Stimulated activated CD4-positive, alpha-beta T cell treated with anti-CD3 and anti-CD28 coated beads, Interleukin-15, amount 100 ng/mL, for 1 hour (primary cell): ENCODE measurements at places on chromosomes 4 and X.

DNA sequence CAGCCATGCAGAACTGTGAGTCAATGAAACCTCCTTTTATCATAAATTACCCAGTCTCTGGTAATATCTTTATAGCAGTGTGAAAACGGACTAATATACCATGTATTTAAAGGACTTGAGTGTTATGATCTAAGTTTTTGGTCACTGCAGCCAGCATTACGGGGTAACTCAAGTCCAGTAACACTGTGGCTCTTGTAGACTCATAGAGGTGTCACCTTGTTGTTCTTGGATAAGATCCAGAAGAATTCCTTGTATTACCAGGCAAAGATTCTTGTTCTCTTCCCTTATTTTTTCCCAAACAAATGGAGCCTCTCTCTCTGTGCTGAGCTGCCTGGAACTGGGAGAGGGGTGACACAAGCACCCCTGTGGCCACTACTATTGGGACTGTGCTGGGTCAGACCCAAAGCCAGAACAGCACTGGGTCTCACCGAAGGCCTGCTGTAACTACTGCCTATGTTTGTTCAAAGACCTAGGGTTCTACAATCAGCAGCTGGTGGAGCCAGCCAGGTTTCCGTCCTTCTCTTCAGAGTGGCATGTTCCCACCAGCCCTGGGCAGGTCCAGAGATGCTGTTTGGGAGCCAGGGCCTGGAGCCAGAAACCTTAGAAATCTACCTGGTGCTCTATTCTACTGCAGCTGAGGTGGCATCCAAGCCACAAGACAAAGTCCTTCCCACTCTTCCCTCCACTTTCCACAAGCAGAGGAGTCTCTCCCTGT is 43.7 kb upstream of the MED14 start:
- no peak for DNase-seq

DNA sequence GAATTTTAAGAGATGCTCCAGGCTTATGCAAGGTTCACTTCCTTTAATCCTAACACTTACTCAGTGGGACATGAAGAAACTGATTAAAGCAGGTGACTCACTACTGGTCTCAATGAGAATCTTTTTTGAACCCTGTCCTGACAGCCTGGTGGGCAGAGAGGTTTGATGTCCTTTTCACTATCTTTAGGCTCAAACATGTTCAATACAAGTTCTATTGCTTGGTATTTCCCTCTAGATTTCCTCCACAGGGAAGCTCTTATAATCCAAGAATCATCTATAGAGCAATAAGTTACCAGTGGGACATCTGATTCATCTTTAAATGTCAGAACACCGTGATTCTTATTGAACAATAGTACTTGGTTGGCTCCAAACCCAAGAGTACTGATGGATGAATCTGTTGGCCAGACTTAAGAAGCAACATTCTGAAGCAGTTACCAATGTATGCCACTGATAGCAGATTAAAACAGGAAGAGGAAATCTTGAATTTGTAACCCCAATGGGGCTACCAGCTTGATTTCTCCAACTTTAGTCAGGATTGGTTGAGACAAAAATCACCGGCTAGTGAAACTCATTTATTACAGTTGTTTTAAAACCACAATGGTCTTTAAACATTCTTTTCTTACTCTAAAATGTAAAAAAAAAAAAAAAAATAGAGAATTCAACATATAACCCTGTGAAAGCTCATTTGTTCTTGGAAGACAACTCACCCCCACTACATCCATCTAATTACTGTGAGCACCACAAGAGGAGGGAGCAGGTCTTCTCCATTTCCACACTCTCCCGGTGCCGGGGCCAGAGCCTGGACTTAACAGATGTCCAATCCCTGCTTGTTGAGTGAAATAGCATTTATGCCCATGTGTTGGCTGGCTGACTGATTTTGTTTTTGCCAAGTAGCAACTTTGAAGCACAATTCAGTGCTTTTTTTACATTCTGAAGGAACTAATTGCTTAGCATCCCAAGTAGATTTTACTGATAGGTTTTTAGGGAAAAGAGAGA is 43.3 kb downstream of the FGFBP1 start:
- no peak for DNase-seq

DNA sequence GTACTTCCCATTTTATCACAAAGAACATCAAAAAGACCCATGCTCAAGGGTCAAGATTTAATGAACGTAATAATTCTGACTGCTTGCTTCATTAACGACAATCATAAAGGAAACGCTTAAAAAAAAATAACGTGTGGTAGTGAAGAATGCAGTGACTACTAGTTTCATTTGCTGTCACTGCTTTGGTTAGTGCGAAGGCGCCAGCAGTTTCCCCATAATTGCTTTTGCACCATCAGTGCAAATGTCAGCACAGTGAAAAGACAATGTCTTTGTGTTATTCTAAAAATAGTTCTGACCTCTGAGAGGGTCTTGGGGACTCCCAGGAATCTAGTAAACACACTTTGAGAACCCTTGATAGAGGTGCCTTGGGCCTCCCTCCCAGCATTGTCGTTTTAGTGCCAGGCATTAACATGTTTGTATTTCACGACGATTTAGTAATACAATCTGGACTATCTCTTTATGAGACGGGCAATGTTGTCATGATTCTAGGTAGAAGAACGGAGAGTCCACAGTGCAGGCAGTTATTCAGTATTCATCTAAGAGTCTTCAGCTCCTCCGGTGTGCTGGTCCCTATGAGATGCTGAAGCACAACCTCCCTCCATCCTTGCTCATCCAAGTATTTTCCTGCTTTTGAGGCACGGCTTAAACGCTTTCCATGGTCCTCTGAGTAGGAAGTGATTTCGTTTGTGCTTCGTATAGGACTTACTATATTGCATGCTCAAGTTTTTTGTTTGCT is 71.0 kb downstream of the AFF1 start:
- DNase-seq: no peak

DNA sequence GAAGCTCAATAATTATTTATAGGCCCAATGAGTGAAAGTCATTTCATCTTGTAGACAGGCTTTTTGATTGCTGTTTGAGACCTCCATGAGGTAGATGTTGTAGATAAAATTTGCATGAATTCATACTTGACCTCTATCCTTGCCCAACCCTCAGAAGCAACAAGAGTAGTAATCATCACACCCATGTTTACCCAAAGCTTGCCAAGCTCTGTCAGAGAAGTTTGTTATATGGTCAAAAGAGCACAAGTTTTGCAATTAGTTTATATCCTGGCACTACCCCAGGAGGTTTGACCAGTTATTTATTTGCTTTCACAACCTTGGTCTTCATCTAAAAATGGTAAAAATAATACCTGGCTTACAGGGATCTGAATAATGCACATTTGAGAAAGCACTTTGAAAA is 20.7 kb downstream of the ADH7 start:
- no peak for DNase-seq

DNA sequence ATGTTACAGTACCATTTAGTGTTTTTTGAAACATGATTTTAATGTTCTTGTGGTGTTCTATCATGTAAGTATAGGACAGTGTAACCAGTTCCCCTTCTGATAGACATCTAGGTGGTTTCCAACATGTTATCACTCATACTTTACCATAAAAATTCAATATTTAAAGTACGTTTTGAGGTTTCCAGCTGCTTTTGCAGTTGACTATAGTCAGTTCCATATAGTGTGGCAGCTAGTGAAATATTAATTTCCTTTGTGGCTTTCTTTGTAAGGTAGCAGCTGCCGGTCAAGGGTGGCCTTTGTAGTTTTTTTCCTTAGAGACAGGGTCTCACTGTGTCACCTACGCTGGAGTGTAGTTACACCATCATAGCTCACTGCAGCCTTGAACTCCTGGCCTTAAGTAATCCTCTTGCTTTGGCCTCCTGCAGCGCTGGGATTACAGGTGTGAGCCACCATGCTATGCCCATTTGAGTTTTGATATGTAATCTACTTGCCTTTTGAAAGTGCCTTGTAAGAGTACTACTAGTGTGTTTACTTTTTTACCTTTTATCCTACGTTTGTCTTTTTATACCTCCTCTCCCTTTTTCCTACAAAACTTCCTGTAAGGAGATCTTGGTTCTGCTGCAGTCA is 63.0 kb downstream of the ARHGAP10 start:
- no peak for DNase-seq

- no peak for DNase-seq
These were observed 44.9 kb upstream of the FAM47C start for GRCh38 chrX:36963069-36963808.

DNA sequence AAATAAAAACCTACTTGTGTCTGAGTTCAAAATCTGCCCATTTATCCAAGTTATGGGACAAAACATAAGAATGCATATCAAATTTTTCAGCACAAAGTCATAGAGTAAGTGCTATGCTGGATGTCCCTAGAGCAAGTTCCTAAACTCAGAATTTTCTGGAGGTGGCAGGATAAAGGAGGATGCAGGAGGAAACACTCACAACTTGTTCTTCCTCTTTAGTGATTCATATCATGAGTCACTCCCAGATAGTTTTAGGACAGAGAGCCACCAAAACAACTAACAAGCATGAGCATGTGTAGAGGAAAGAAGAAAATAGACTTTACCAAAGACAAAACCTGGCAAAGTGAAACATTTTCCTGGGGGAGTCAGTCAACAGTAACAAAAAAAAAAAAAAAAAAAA is 302.7 kb downstream of the KCTD8 start:
- no peak for DNase-seq

DNA sequence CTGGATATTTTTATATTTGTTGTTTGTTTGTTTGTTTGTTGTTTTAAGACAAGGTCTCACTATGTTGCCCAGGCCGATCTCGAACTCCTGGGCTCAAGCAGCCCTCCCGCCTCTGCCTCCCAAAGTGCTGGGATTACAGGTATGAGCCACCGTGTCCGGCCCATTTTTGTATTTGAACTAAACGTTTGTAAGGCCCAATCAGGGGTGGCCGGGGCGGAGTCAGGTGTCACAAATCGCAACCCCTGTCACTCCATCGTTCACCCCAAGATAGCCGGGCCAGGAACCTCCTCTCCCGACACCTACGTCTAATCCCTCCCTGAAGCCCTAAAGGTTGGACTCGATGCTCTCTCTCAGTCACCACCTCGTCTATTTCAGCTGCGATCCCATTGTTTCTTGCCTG is 722 bp upstream of the EFHC2 start:
- DNase-seq: peak; percentile 21

DNA sequence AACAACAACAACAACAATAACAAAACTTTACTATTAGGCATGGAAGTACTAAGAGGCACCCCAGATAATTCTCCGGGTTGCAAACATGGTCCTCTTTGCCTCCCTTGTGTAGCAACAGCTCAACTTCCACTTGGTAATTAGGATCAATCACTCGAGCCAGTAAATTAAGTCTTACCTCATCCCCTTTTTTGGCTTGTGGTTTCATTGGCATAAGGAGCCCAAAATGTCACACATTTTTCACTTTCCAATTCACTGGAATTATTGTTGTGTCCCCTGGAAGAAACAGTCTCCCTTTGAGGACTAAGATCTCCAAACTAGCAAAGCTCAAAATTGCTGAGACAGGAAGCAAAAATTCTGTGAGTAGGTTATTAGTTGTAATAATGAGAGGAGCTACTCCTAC is 49.2 kb upstream of the HSD17B10 start:
- no peak for DNase-seq

GRCh38 chr4:5955856-5956255 is 62.4 kb downstream of the C4orf50 start:
- DNase-seq: no peak

GRCh38 chrX:8749697-8750096 is 17.8 kb upstream of the ANOS1 start:
- DNase-seq: no peak

- DNase-seq: no peak
These were observed 93.2 kb upstream of the IL15 start for GRCh38 chr4:141543176-141543575.

DNA sequence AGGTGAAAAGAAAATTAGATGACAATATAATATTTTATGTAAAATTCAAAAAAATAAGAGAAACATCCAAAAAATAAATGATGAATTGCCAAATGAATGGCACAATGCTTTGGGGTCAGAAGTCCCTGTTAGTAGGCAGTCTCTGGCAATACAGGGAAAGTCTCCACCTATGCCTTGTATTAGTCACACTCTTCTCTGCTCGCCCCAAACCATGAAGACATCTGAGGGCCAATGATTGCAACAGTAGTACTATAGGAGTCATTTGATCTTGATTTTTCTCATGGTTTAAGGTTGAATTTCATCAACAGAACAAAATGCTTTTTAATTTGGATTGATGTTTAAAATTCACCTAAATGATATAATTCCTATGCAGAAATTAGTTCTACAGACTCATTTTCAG is 3.9 kb upstream of the PRSS12 start:
- no peak for DNase-seq

GRCh38 chr4:183541752-183542040 is 36.8 kb downstream of the ING2 start:
- no peak for DNase-seq

- DNase-seq: no peak
These were observed 210.0 kb upstream of the IGFBP7 start for GRCh38 chr4:57320217-57320616.

DNA sequence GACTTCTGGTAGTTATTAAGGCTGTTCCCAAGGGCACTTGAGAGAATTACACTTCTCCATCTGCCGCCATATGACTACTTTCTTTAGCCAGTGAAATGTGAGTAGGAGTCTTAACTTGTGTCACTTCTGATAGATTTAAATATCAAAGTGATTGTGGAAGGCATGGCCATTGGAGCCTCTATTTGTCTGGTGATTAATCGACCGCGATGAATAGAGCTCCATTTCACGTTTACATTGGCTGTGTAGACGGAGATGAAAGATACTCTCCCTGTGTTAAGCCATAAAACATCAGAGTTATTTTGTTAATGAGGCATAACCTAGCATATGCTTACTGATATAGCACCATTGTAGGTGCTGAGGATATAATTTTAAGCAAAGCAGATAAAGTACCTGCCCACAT is 852.4 kb downstream of the CCSER1 start:
- DNase-seq: no peak

- DNase-seq: no peak
These were observed 162.4 kb upstream of the FMR1 start for GRCh38 chrX:147749308-147749707.

GRCh38 chr4:55851885-55852284 is 1.6 kb upstream of the EXOC1 start:
- DNase-seq: no peak

- DNase-seq: no peak
These were observed 30.9 kb downstream of the RNF212 start for GRCh38 chr4:1082215-1083182.

DNA sequence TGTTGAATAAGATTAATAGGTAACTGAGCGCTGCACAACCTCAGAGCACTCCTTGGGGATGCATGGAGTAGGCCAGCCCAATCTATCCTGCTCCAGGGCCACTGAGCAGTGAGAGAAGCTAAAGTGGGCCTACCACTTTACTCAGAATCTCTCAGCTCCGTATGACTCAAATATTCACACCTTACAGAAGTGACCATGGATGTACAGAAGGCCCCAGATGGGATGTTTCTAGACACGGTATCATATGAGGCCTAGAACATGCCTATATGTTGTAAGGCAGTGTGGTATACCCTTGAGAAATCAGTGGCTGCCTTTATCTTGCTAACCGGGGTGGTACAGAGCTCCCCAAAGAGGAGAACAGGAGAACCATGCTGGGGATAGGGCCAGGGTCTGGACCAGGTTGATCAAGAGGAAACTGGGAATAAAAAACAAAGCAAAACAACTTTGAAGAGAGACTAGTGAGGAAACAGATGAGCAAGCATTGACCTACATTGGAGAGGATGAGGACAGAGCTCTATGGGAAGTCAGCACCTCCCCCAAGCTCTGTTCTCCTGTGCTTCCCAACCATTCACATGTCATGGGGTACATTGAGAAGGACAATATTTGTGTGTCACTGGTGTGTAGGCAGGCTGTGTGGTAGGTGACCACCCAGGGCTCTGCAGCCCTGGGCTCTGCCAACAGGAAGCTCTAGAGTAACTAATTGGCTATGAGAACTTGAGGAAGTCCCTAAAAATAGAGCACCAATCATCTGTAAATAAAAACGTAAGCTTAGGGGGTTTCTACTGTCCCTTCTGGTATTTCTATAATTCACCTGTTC is 31.4 kb downstream of the HOPX start:
- no peak for DNase-seq

- no peak for DNase-seq
These were observed 16.9 kb upstream of the LRBA start for GRCh38 chr4:151031831-151032605.
